Stimulated activated CD8-positive, alpha-beta memory T cell treated with anti-CD3 and anti-CD28 coated beads, Interleukin-12 subunit alpha, Interleukin-12 subunit beta, amount 100 ng/mL, for 4 hours (primary cell): ENCODE measurements at places on chromosomes 7 and 10.

DNA sequence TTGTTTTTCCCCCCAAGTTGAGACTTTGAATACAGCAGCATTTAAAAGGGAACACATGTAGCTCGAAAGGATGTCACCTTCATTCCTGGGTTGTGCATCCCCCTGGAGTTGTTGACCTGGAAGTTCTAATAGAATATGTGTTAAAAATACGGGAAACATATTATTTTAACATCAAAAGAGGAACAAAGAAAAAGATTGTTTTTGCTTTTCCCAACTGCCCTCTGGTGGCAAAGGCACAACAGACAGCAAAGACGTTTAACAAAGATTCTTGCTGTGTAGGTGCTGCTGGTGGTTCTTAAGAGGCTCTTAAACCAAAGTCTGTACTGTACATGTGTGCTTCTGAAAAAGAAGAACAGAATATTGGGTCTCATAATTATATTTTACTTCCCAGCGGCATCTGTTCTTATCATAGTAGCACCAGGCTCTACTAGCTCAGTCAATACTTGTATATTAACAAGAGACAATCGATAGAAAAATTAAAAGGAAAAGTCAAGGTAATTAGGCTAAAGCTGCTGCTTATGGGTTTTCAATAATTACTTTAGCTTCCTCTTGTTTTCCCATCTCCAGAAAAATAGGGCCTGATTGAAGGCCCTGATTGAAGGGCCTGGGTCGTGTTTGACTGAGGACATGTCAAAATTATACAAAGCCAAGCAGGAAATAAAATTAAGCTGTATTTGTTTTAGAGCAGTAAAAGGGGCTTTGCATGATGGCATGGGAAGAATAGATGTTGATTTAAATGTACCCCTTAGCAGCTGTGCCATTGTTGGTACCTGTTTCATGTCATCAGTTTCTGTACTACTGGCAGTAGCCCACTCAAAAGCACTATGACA lies 384.2 kb upstream of the LRGUK start:
- no peak for DNase-seq

GRCh38 chr10:102453502-102453901 lies 2.2 kb upstream of the C10orf95 start:
- no peak for DNase-seq

DNA sequence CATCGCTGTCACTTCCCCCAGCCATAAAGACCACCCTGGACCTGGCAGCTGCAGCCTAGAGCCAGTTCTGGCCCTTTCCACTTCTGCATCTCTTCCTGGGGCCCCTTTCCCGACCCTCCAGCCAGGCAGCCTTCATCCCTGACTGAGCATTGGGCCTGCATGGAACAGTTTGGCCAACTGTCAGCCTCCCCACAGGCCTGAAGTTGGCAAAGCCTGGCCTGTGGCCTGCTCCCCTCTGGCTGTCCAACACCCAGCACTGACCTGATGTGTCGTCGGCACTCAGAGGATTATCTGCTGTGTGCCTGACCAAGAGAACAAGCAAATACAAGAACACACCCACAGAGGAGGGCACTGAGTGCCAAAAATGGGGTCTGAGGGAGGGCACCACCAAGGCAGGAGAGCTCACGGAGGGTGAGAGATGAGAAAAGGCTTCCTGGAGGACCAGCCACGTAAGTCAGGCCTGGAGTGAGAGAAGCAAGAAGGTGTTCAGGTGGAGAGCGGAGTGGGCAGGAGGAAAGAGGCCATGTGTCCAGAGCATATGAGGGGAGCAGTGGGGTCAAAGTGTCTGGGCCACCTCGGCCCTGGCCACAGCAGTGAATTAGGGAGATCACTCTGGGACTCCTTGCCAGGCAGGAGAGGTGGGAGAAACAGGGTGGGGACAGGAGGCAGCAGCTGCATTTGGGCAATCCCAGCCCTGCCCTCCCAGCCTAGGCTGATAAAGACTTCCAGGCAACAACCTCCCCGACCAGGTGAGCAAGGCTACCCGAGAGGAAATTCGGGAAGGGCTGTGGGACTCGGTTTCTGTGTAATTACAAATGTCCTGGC lies 4.5 kb downstream of the GPRIN2 start:
- DNase-seq: no peak

DNA sequence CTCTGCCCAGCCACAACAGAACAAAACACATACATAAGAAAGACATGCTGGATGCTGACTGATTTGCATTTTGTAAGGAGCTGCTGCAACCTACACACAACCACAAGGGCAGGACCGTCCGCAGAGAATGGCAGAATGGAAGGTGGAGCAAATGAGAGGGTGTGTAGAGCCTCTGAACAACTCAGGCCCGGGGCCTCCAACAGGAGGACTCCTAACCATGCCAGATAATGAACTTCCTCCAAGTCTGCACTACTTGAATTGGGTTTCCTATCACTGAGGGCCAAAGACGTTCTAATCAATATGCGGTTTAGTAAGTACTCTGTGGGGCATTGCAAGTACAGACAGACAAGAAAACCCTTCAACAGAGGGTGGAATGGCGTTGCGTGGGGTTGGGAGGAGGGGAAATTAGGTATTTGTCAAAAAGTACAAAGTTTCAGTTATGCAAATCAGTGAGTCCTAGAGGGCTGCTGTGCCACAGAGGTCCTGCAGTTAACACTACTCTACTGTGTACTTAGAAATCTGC lies 14.6 kb downstream of the VOPP1 start:
- no peak for DNase-seq

DNA sequence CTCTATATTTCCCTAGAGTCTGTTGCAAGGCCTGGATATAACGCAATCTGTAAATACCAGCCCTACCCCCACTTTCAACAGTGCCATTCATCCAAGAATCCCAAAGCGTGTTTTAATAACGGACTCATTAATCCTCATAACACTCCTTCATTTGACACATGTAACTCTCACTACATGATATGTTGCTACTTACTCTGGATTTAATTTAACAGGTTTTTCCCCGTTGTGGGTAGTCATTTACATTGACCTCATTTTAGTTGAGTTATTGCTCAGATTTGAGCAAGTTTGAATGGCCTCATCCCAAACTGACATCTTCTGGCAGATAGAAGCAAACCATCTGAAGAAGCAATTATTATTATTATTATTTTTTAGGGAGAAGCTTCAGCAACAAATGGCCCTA lies 125.4 kb upstream of the NPVF start:
- no peak for DNase-seq

GRCh38 chr7:114722562-114722961 lies 199.3 kb upstream of the MDFIC start:
- DNase-seq: no peak

GRCh38 chr7:67990003-67990402 lies 993.4 kb downstream of the TYW1 start:
- no peak for DNase-seq

- no peak for DNase-seq
Measured at GRCh38 chr10:129332476-129332875, 134.6 kb upstream of the MGMT start.

- DNase-seq: no peak
Measured at GRCh38 chr10:48907730-48908129, 31.9 kb downstream of the LRRC18 start.
